Foreskin melanocyte (primary cell): ENCODE measurements at places on chromosomes 3 and 15.
A peak's percentile ranks its signal among the peaks of the same experiment; 100 is the strongest.

- no peak for DNase-seq
Observed at GRCh38 chr15:45689616-45690015, 54.8 kb downstream of the SQOR start.

DNA sequence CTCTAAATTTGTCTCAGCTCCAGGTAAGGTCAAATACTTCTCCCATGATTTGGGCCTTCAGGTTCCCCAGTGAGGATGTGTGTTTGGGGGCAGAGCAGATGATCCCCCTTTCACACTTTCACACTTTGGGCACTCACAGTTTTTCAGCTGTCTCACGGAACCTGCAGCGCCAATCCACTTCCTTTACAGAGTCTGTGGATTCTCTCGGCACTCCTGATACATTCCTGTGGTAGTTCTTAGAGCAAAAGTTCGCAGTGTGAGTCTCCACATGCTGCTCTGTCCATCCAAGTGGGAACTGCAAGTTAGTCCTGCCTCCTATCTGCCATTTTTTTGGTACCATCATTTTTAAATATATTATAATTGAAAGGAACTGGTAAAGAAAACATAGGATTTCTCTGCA is 20.2 kb upstream of the CPOX start:
- DNase-seq = no peak

DNA sequence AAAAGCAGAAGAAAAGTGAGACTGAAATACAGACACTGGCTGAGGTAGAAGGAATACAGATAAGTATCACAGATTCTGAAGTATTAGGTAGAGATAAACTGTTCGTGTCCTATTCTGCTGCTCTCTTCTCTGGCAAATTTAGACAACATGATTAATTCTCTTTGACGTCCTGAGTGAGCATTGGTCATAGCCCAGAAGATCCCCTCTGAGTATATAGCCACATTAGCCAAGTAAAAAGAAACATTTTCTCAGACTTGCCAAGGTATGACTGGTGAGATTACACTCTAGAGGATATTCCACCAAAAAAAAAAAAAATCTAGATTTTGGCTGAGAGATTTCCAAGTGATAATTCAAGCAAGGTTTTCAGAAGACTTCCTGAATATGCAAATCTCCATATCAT is 111.4 kb upstream of the ALCAM start:
- no peak for DNase-seq

DNA sequence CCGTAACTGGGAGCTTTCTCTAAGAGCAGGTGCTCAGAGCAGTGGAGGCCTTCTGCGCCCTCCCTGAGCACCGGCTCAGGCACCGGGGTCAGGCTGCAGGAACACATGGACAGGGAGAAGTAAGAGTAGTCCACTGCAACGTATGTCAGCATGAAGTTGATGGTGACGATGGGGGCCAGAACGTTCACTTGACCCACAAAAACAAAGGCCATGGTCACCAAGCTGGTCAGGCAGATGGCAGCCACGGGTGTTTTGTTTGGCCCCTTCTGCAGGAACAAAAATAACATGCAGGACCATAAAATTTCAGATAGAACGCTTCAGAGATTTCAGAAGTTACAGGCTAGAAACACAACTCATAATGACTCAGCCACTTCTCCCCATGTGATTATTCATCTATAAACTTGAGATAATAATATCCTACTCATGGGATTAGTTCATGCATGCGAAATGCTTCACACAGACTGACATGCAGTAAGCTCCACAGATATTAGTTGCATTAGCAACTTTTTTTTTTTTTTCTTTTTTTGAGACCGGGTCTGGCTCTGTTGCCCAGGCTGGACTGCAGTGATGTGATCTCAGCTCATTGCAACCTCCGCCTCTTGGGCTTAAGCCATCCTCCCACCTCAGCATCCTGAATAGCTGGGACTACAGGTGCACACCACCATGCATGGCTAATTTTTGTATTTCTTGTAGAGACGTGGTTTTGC is 52.2 kb upstream of the HEG1 start:
- DNase-seq = peak; percentile 61

- DNase-seq = no peak
Observed at GRCh38 chr3:99781761-99782160, 35.9 kb upstream of the CMSS1 start.

- DNase-seq = no peak
Observed at GRCh38 chr3:43362961-43363360, 76.6 kb downstream of the SNRK start.

DNA sequence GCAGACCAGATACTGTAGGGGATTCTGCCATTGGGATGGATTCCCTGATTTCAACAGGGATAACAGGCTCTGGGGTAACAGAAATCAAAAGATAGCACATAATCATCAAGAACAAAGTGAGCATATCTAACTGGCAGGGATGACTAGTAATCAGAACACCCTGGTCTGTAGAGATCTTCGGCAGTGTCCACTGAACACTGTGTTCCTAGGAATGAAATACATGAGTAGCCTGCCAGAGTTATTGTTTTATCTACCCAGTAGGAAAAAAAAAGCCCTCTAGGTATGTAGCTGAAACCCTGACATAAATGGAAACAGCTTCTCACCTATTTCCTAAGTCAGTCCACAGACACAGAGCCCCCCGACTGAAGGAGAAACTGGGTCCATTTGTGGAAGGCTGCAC is 340.3 kb upstream of the ZNF385D start:
- DNase-seq = no peak

GRCh38 chr3:134803051-134803505 is 8.0 kb downstream of the EPHB1 start:
- DNase-seq = no peak

- no peak for DNase-seq
Observed at GRCh38 chr15:71355268-71355667, 240.0 kb downstream of the THSD4 start.

DNA sequence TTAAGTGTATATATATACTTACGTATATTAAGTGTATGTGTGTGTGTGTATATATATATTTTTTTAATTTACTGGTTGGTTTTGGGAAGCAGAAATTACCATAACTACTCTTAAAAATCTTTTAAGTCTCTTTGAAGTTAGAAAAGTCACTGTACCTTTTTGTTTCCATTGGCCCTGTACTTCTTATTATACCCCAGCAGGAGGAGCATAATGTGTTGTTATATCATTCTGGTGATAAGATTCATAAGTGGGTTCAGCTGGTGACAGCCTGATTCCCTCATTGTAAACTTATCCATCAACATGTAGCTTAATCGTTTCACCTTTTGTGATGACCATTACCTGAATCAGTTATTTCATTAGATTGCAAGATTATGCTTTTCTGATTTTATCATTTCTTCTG is 30.8 kb downstream of the MLH1 start:
- DNase-seq = no peak

DNA sequence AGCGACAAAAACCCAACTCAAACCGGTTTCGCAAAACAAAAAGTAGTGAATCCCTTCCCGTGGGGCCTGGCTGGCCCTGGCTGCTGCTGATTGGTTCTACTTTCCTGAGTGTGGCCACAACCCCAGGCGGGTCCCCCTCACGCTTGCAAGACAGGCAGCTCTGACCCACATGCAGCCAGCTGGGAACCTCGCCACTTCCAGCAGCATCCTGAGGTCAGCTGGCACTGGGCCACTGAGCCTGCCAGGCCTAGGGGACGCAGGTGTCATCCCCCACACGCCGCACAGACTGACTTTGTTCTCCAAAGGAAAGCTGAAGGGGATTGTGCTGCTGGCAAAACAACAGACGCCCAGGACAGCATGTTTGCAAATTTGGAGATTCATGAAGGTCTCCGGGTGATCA is 111.1 kb downstream of the TPRA1 start:
- no peak for DNase-seq

DNA sequence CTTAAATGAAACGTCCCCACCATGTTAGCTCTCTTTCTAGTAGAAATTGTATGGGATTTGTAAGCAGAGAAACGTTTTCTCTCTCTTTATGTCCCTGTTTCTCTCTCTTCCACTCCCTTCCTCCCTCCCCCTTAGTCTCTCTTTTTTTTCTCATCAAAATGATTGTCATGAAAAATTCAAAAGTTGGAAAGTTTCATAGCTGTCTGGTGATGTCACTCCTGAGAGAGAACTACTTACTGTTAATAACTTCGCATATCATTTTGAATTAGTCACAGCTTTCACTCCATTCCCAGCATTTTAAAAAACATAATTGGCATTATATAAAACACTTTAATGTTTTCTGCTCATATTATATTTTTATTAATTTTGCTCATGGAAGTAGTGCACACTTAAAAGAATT is 331.1 kb downstream of the C3orf38 start:
- no peak for DNase-seq

DNA sequence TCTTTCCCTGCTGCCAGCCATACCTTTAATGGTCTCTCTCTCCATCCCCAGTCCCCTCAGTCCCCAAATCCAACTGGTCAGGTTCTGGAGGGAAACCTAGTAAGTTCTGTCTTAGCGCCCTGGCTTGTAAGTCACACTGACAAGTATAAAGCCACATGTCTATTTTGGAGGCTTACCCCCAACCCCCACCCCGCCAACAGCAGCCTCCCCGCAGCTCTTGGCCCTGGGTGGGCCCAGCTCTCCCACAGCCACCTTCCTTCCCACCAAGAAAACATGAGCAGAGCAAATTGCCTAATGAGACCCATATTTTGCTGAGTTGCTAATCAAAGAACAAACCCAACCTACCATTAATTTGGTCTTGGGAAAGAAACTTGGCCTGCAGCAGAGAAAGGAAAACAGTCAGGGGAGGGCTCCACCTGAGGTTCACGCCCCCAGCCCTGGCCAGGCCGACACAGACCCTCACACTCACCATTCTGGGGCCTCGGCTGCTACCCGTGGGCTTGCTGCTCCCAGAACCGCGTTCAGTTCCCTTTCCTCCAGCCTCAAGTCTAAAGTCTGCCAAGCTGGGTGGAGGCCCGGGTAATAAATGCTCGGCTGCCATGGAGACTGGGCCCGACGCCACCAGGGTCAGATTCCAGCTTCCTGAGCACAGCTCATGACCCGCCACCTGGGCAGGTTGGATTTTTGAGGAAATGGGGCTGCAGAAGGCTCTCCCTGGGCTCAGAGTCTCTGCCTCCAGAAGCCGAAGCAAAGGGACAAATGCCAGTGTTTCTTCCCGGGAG is at the start of gene CALML4:
Gene CALML4 (minus strand): TSS at position 557 of the 782 bp plus-strand sequence. CDS start 85 bp downstream, at position 472.
- no peak for DNase-seq

GRCh38 chr3:64445109-64445943 is 220.1 kb upstream of the PRICKLE2 start:
- peak; percentile 13 for DNase-seq

GRCh38 chr15:70593795-70594194 is 169.6 kb downstream of the UACA start:
- DNase-seq = no peak

GRCh38 chr3:161700998-161701397 is 204.4 kb downstream of the OTOL1 start:
- no peak for DNase-seq
